ENCODE measurements at places on chromosomes 13 and 19.

- DNase-seq = no peak
Observed at GRCh38 chr19:42561512-42561911, 33.2 kb downstream of the CEACAM8 start.

GRCh38 chr19:1098177-1099051 lies 3.2 kb upstream of the POLR2E start:
- no peak for DNase-seq

DNA sequence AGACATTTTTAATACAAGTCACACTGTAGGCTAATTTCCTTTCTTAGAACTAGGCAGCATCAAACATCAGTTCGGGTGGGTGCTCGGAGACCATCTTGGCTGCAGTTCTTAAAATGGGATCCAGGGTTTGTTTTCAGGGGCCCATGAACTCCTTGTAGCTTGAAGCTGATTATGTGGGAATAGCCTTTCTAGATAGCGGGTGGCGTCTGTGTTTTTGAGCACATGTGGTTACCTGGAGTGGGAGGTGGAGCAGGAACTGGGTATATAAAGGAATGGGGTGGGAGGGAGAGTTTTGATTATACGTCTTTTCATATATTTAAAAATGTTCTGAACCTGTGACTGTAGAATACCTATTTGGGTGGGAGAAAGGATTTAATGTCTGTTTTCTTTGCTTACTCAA lies 12.9 kb downstream of the CLPTM1 start:
- DNase-seq = no peak

- DNase-seq = no peak
Observed at GRCh38 chr13:68386808-68387207, 1156.7 kb upstream of the PCDH9 start.

- no peak for DNase-seq
Observed at GRCh38 chr19:31572102-31572975, 223.1 kb upstream of the TSHZ3 start.

DNA sequence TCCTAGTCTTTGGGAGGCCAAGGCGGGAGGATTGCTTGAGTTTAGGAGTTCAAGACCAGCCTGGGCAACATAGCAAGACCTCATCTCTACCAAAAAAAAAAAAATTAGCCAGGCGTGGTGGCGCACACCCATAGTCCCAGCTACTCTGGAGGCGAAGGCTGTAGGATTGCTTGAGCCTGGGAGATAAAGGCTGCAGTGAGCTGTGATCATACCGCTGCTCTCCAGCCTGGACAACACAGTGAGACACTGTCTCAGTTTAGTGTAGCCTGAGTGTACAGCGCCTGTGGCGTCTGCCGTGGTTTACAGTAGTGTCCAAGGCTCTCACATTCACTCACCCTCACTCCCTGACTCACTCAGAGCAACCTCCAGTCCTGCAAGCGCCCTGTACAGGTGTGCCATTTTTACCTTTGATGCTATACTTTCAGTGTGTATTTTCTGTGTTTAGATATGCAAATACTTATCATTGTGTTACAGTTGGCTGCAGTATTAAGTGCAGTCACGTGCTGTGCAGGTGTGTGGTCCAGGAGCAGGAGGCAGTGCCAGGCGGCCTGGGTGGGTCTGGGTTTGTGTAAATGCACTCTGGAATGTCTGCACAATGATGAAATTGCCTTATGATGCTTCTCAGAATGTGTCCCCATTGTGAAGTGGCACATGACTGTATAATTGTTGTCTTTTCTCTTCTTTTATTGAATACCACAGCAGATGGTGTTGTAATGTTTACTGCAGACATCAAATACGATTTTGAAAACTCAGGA lies 36.1 kb upstream of the DCUN1D2 start:
- DNase-seq = no peak

DNA sequence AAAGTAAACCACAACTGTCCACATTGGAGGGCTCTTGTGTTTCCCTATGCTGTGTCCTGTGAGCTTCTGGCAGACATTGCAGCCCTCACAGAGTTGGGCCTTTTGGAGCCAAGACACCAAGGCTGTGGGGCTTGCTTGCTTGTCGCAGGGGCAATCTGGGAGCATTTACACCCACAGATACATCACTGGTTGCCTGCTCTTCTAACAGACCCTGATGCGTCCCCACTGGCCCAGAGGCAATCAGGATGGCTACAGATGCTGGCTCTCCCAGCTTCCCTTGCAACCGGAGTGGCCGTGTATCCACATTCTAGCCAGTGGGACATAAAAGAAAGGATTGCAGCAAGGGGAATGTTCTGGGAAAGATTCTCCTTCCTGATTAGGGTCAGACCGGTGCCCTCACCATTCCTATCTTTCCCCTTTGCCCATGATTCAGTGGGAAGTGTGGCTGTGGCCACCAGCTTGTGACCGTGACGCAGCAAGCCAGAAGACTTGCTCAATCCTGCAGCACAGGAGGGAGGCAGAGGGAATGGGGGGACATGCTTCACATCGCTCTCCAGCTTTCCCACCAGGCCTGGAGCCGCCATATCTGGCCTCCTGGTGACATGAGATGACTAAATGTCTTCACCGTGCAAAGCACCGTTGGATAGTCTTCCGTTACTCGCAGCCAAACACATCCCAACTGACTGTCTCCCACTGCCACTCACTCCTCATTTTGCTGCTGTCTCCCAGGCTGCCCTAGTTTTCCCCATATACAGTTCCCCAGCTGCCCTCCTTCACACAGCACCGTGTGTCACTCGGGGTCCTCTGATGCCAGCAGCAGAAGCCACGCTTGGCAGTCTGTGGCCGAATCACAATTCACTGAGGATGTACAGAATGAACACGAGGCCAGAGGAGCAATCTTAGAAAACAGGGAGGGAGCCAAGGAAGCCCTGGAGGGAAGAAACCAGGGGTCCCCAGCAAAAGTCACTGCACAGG lies 151.0 kb downstream of the DPF1 start:
- no peak for DNase-seq

GRCh38 chr19:45643024-45643926 lies 4.1 kb upstream of the EML2 start:
- DNase-seq = peak; percentile 86

DNA sequence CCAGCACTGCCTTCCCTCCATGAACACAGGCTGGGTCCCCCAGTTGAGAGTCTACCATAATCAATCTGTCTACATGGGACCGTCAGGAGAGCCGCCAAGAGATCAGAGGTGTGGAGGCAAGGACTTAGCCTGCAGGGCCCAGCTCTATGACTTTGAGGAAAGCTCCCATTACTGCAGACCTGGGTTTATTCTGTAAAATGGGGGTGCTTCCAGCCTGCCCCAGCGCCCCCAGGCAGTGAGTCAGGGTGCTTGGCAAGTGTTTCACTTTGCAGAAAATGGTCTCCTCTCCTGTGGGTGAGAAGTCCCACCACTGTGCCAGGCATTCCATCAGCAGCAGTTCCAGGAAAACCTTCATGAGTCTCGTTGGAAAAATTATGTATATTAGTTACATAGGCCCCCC lies 75.5 kb upstream of the VSTM2B start:
- no peak for DNase-seq

DNA sequence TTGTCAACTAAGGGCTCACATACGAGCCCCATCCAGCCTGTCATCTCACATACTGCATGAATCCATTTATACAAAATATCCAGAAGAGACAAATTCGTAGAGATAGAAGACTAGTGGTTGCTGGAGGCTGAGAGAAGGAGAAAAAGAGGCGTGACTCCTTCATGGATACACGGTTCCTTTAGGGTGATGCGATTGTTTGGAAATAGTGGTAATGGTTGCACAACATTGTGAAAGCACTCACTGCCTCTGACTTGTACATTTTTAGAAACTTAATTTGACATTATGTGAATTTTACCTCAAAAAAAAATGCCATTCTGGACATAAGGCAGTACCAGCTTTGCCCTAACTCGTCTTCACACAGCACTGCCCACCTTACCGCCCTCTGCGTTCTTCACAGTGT lies 27.3 kb downstream of the IGFL1 start:
- DNase-seq = no peak

DNA sequence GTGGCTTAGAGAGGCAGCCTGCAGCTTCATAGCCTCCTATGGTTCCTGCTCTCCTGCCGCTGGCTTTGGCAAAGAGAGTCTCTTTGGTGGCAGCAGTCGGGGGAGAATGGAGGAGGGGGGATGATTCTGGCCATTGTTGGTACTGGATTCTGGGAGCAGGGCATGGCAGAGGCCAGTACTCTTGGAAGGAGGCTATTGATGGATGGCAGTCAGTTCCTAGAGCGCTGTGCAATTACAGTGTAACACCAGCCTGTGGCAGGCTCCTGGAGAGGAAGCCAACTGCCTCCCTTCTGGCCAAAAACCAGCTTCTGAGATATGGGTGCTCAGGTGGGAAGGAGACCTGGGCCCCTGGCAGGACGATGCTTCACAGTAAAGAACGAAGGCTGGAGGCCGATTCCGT lies 47.9 kb upstream of the TMTC4 start:
- no peak for DNase-seq

- no peak for DNase-seq
Observed at GRCh38 chr13:38755793-38756192, 68.9 kb downstream of the FREM2 start.

GRCh38 chr19:6778386-6778785 lies 5.9 kb downstream of the VAV1 start:
- DNase-seq = no peak

DNA sequence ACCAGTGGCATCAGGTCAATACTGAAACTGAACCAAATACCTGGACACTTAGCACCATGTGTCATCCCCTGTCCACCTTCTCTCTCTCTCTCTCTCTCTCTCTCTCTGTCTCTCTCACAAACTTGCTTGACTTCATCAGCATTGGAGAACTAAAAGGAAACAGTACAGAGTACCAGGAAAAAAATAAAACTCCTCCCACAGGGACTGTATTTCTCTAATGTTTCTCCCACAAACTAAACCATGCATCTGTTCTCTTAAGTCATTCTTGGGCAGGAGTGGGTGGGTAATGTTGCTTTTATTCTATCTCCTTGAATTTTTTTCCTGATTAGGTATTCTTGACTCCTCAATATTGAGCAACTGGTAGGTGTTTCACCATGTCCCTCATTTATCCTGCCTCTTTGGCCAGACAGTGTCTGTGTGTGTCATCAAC lies 112.9 kb upstream of the CACNA1A start:
- DNase-seq = no peak

DNA sequence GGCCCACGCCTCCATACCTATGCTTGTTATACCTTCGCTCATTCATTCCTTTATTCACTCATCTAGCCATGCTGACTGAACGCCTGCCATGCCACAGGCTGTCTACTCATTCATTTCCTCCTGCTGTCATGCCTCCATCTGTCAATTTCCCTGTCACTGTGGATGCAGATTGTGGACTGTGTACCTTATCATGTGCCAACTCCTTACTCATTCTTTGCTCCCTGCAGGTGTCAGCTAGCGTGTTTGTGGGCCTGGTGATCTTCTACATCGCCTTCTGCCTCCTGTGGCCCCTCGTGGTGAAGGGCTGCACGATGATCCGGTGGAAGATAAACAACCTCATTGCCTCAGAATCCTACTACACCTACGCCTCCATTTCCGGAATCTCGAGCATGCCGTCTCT lies 4.1 kb upstream of the PSMD8 start:
- DNase-seq = no peak
